ENCODE measurements at places on chromosomes 4 and X. TPM values are rescaled to one million over a fixed set of nuclear protein-coding genes. Genes with fewer than 3 reads are reported as not detected.

The JCHAIN gene
- under 0.01 TPM for total RNA-seq

The FAM184B gene
- 5.3 TPM for total RNA-seq

The GAGE2A gene
- total RNA-seq = not detected

The TMPRSS11B gene
- total RNA-seq = not detected

The SMARCA1 gene
- 75.0 TPM for total RNA-seq

The TCEANC gene
- total RNA-seq = 15.5 TPM

The S100G gene
- total RNA-seq = not detected

The ASMT gene
- 0.41 TPM for total RNA-seq

The TSC22D3 gene
- total RNA-seq = 46.5 TPM

The PRDM8 gene
- total RNA-seq = 26.9 TPM

Measured in frontal cortex (tissue), 4 donors.